ENCODE measurements at places on chromosomes 2 and 18. TPM values are rescaled to one million over a fixed set of nuclear protein-coding genes. Genes with fewer than 3 reads are reported as not detected.
A peak's percentile ranks its signal among the peaks of the same experiment; 100 is the strongest.

CXCR1 gene
- total RNA-seq, result not detected

LDLRAD4 gene
- total RNA-seq, result 1.7 TPM

XPO1 gene
- total RNA-seq, result 161 TPM

GRCh38 chr2:30566631-30567030 lies 119.6 kb downstream of the LCLAT1 start:
- DNase-seq, result peak; percentile 55

GRCh38 chr2:127545796-127546195 lies 10.3 kb downstream of the MYO7B start:
- DNase-seq, result no peak

DNA sequence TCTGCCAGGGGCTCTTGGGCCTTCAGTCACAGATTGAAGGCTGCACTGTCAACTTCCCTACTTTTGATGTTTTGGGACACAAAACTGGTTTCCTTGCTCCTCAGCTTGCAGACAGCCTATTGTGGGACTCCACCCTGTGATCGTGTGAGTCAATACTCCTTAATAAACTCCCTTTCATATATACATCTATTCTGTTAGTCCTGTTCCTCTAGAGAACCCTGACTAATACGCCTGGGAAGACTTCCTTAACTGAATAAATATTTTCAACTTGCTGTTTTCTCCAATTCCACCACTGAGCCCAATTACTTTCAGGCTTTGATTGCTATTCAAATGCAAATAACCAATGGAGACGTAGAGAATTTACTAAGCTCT lies 61.4 kb upstream of the CCDC195 start:
- DNase-seq, result no peak

GRCh38 chr18:43078478-43079092 lies 36.9 kb downstream of the RIT2 start:
- DNase-seq, result no peak

DNA sequence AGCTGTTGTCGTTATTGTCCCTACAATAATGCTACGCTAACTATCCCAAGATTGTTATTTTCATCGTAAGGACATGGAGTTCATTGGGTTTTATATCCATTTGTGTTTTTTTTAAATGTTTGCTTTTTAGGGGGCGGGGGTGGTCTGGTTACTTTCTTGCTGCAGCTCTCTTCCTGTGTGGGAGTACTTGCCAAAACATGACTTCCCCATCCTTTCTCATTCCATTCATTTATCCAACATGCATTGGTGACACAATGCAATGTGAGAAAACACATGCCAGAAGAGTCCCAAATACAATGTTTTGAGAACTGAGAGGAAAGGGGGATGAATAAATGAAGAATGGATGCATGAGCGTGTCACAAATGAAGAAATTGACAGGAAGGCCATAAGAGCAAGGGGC lies 55.9 kb downstream of the E2F6 start:
- no peak for DNase-seq

- no peak for DNase-seq
Observed at GRCh38 chr2:11796190-11797171, 50.0 kb downstream of the LPIN1 start.

DNA sequence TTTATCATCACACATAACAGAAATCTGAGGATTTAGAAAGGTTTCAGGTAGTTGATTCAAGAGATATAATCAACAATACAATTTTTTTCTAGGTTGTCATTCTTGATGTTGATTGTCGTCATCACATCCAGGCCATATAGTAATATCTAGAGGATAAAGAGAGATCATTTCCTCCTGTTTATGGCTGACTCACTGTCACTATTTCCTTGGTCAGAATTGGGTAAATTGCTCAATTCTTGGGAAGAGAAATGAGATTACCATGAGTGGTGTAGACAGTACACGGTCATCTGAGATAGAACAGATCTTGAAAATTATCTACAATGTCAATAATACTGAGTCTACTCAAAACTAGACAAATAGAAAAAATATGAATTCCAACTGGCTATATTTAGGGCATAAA lies 78.8 kb downstream of the ZNF804A start:
- DNase-seq, result no peak

- DNase-seq, result peak; percentile 98
Observed at GRCh38 chr2:178807227-178808008, at the start of gene TTN. Gene TTN (minus strand): TSS chr2:178807423. CDS start chr2:178804642, 2,781 bp downstream.

GRCh38 chr2:204751472-204751871 lies 206.2 kb downstream of the PARD3B start:
- DNase-seq, result no peak

All from myocyte (in vitro differentiated cells).